ENCODE measurements at places on chromosomes 12 and 14. TPM values are rescaled to one million over a fixed set of nuclear protein-coding genes. Genes with fewer than 3 reads are reported as not detected.

DNA sequence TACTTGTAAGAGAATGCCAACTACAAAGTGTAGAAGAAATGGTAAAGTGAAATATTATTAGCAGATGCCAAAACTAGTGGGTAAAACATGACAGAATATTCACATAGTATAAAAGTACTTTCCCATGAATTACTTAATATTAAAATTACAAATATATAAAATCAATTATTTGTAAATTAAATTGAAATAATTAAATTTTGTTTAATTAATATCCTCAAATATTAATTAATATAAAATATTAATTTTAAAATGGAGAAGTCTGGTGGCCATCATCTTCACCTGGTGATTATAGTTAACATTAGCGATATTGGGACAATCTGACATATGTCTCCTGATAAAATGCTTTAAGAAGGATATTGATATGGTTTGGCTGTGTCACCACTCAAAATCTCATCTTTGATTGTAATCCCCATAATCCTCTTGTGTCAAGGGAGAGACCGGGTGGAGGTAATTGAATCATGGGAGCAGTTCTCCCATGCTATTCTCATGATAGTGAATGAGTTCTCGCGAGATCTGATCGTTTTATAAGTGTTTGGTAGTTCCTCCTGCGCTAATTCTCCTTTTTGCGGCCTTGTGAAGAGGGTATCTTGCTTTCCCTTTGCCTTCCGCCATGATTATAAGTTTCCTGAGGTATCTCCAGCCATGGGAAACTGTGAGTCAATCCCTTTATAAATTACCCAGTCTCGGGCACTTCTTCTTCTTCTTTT, 55.0 kb upstream of the SGPP1 start:
- no peak for DNase-seq

DNA sequence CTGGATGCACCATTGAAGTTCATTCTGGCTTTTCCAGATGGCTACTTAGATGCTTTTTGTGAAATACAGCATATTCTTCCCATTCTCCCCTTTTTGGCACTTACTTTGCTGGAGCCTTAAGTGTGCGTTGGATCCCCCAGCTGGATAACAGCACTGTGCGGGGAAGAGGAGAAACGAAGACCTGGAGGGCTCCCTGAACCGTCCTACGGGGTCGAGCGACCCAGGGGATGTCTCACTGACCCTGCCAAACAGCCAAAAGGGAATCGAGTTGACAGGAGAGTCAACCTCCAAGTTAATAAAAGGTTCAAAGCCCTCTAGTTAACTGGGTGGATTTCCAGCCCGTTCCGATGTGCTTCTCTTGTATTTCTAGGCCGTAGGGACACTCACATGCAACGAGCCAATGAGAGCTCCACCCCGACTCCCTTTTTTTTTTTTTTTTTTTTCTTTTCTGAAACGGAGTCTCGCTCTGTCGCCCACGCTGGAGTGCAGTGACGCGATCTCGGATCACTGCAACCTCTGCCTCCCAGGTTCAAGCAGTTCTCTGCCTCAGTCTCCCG, 1.0 kb upstream of the CAMKK2 start:
- no peak for DNase-seq

DNA sequence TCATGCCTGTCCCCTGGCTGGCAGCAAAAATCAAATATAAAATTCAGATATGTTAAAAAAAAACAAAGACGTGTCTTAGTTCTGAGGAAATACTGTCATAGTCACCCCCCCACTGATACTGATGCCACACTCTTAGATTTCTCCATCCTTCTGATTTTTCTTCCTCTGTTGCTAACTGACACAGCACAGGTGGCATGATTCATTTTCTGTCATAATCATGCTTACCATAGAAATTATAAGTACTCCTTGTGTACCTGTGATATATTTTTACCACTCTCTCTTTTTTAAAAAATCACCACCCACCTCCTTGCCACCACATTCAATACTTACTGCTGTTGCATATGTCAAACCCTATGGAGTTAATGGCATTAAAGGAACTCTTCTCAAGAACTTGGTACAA, 209.2 kb downstream of the PPM1H start:
- no peak for DNase-seq

DNA sequence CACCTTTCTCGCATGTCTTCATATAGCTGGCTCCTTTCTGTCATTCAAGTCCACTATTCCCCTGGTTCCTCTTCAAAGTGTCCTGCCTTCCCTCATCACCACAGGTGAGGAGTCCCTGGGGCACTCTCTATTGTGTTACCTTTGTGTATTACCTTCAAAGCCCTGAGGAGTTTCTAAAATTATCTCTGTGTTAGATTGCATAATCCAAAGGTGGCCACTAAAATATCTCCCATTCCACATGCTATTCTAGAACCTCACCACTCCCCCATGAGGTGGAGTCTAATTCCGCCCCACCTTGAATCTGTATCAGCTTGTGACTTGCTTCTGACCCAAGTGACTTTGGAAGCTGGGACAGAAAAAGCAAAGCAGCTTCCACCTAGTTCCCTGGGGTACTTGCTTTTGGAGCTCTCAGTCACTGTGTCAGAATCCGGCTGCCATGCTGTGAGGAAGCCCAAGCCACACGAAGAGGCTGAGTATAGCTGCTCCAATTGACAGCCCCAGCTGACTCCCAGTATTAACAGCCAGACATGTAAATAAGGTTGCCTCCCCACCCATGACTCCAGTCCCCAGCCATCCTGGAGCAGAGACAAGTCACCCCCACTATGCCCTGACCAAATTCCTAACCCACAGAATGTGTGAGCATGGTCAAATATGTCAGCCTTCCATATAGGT, 6.8 kb downstream of the HRK start:
- no peak for DNase-seq

GRCh38 chr12:132631666-132632065, 13.1 kb downstream of the P2RX2 start:
- DNase-seq = no peak

GRCh38 chr14:58152014-58152857, at the start of gene ARMH4:
Gene ARMH4 (minus strand): TSS chr14:58152213. CDS start chr14:58139358, 12,855 bp downstream.
- peak; percentile 89 for DNase-seq

DNA sequence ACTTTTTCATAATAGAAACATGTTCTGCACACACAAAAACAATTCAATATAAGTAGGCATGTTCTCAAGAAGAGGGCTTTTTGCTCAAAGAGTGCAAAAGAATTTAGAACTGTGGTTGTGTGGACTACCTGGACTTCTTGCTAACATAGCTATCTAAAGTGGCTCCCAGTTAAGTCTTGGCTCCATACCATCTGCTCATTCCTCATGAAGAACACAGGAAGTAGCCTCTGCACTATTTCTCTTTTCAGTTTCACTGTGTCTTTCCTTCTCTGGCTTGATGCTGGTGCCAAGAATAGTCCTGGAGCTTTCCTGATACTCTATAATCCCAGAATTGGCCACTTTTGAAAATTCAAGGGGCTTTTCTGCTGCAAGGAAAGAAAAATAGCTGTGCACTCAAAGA, 127.4 kb downstream of the CCER1 start:
- no peak for DNase-seq

PHETA1 gene
- total RNA-seq = 9.3 TPM

GPRC5D gene
- not detected for total RNA-seq

REM2 gene
- total RNA-seq = not detected

IFI27 gene
- total RNA-seq = 98.5 TPM

BIN2 gene
- 3.0 TPM for total RNA-seq

NFE2 gene
- 0.28 TPM for total RNA-seq
